Substantia nigra (tissue), 51 donors: ENCODE measurements at places on chromosomes 12 and 14.

DNA sequence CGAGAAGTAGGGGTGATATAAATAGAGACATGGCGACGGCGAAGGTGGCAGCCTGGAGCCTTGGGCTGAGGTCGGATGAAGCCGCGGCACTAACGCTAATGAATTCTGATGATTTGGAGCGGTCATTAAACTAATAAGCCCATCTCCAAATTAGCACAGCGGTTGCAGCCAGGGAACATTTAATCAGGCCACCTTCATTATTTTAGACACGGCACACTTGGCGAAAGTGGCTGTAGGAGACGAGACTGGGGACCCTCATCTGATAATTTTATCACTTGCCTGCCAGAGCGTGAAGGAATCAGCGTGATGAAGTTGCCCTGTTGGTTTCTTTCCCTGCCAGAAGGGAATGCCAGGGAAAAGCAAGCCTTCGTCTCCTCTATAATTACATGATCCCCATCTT, 664.3 kb upstream of the TBX3 start:
- no peak for DNase-seq

DNA sequence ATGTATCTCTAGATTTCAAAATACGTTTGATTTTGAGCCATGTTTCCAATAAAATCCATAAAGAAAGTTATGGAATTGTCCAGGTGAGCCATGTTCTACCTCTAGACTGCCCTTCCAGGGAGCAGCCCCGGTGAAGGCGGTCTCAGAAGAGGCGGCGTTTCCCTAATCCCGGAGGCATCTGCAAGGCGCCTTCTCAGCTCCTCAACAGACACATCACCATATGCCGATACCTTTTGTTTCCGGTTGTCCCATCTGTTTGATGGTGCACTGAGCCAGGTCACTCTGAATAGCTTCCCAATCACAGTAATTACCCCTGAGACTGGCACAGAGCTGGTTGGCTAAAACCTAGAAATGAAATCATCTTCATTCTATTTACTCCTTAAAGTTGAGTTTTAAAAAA, 305.5 kb upstream of the FKBP4 start:
- no peak for DNase-seq

DNA sequence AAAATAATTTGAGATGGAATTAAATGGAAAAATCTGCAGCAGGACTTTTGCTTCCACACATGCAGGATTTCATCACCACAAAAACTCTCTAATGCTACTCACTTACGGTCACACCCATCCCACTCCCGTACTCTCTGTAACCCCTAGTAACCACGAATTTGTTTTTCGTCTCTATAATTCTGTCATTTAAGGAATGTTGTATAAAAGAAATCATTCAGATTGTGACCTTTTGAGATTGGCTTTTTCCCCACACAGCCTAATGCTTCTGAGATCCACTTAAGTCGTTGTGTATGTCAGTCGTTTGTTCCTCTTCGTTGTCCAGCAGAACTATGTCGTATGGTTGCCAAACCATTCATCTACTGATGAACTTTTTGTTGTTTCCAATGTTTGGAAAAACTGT, 19.8 kb upstream of the PZP start:
- no peak for DNase-seq

GRCh38 chr14:63993992-63994391, 141.2 kb downstream of the SYNE2 start:
- DNase-seq = no peak

- DNase-seq = no peak
Measured at GRCh38 chr14:93775744-93776143, 12.5 kb downstream of the PRIMA1 start.

GRCh38 chr12:112734859-112735695, 56.5 kb upstream of the RPH3A start:
- DNase-seq = no peak

- DNase-seq = no peak
Measured at GRCh38 chr12:3644104-3644503, 108.8 kb downstream of the CRACR2A start.

DNA sequence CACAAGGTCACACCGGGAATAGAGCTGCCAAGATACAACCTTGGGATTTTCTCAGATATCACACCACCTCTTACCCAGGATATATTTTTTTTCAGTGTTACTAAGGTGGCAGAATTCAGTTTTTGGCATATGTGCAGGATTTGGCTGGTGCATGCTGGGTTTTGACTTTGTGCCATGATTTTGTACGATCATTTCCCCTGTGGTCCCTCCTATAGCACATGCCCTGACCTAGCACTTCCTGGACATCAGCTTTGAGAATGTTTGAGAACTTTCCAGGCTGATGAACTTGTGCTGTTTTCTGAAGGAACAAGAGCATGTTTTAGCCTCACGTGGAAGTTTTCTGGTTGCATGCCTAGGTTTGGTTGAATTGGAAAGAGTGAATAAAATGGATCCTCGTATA, 11.0 kb upstream of the TBPL2 start:
- DNase-seq = no peak

DNA sequence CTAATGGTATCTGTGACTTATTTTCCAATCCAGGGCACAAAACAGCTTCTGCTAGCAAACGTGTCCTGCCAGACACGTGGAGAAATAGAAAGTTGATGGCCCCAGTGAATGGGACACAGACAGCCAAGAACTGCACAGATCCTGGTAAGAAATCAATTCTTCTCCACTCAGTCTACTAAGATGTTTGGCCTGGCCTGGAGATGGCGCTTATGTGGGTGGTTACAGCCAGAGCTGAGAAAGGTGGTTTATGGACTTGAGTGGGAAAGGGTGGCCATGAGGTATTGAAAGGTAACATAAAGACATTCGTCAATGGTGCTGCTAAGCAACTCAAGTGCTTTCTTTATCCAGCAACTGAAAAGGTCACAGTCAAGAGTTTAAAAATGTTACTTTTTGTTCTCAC, 2.9 kb downstream of the SLC24A4 start:
- DNase-seq = no peak

DNA sequence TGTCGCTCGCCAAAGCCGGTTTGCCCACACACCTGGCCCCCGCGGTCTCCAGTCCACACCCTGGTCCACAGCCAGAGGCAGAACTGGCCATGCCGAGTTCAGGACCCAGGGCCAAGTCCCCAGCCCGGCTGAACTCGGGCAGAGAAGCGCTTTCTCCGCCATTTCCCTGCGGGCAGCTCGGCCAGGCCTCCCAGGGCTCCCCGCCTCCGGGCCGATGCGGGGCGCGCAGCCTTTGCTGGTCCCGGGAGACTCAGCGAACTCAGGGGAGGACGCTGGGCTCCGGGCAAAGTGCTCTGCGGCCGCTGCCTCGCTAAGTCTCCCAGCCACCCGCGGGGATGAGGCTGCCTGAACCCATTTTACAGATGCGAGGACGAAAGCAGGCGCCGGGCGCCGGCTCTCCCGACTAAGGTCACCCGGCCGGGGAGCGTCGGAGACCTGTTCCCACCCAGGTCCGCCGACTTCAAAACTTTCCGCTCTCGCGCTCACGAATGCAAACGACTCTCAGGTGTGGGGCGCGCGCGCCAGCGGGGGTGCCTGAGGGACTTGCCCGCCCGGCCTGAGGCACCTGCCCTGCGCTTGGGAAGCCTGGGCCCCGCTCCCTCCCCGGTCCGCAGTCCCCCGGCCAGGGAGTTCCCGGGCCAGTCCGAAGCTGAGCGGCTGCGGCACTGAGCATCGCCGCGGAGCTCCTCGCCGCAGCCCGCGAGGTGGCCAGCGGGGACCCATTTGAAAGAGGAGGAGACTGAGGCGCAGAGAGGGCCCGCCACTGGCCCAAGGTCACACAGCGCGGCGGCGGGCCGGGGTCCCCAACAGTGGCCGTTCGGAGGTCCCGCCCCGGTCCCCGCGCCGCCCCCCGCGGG, 627 bp downstream of the TESC start:
- DNase-seq = no peak

- DNase-seq = no peak
Measured at GRCh38 chr12:76855271-76855670, 23.5 kb downstream of the CSRP2 start.

DNA sequence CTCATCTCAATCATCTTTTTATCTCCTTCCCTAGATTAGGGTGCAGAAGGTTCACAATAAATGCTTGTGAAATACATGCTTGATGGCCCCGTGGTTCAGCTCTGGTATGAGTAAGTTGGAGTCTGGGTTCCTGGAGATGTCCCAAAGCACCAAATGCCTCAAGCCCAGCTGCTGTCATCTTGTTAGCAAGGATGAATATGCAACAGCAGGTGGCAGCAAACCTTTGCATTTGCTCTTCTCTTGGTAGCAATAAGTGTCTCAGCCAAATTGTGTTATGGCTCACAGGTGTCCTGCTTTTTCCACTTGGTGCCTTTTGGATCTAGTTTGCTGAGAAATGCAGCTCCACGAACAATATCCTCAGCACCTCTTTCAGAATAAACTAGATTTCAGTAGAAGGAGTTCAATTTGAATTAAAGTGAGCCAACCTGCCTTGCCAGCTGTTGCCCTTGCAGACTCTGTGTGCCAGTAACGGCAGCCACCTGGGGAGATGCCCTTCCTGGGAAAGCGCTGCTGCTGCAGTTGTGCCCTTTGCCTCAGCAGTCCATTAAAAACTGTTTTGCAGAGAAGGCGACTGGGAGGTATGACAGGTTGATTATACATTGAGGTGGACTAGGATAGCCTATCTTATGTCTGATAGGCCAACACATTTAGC, 417.3 kb downstream of the SNAPC1 start:
- DNase-seq = peak; percentile 1

DNA sequence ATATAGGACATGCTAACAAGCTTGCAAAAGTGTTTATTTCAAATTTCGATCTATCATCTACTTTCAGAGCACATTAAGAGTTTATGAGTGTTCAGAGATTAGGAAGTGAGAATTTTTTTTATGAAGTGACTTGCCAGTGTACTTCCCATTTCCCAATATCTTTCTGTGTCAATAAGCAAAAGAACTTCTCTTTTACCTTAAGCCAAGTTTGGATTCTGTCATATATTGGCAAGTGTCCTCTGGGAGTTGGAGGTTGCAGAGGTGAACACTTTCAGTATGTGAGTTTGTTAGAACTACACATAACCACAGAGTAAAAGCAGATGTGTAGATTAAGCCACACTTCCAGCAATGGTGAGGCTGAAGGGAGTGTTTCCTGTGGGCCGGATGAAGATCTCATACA, 16.6 kb upstream of the KLRF1 start:
- DNase-seq = no peak

DNA sequence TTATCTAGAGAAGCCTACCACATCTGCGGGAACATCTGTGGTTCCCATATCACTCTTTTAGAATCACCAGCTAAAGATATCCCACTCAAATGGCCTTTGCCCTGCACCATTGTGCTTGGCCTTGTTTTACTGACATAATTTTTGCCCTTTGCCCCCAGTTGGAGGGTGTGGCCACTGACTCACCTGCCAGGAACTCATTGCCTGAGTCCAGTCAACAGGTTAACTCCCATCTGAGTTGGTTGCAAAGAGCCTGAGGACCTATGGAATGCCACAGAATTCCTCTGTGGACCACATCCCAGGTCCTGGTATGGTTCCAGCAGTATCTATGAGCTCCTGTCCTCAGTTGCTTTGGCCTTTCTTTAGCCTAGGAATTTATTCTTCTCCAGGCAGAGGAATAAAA, 55.7 kb upstream of the PTGR2 start:
- DNase-seq = no peak

- no peak for DNase-seq
Measured at GRCh38 chr12:106941481-106942156, 14.1 kb upstream of the TMEM263 start.

DNA sequence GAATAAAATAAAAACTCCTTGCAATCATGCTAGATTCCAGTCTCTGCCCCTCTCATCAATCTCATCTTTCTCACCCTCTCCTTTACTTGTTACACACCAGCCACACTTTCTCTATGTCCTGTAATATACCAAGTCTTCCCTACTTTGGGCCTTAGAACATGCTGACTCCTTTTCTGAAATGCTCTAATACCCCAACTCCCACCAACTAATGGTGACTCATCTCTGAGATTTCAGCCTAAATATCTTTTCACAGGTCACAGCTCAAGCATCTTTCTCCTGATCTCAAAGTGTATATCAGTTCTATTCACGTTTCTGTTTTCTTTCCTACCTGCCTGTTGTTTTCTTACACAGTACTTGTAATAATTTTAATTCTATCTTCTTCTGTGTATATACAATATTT, 378.9 kb upstream of the PRICKLE1 start:
- no peak for DNase-seq

GRCh38 chr14:99233222-99234035, 38.6 kb downstream of the BCL11B start:
- DNase-seq = no peak

GRCh38 chr12:4274396-4275015, 944 bp downstream of the CCND2 start:
- DNase-seq = no peak

GRCh38 chr14:94066089-94066676, 14.8 kb downstream of the DDX24 start:
- DNase-seq = no peak

DNA sequence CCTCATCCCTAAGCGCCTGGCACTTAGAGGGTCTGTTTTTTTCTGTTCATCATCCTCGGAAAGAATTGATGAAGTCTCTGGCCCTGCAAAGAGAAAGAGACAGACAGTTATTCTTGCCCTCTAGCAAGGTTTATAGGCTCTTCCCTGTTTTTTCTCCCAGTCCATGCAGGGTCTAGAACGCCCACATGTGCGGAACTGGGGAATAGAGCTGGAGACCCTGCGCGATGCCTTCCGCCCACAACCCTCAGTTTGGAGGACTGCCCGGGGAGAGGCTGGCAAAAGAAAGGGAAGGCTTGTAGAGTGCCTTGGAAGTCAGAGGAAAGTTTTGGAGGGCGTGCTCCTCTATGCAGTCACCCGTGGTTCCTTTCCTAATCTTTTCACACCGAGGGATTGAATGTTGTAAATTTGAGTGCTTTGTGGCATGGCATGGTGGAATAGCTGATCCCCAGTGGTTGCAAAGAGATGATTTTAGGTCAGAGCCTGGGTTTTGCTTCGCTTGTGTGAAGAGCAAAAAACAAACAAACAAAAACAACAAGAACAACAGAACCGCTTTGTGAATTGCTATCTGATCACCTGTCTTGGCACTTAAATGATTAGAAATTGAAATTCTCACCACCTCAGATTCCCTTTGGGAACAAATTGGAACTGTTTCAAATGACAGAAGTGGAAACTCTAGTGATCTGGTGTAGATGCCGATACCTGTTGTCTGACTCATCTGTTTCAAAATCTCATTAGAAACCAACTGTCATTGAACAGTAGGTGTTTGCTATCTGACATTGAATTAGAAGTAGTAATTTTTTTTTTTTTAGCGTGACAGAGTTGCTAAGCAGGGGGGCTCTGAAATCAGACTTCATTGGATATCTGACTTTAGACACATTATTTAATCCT, 947 bp downstream of the GAS2L3 start:
- no peak for DNase-seq

DNA sequence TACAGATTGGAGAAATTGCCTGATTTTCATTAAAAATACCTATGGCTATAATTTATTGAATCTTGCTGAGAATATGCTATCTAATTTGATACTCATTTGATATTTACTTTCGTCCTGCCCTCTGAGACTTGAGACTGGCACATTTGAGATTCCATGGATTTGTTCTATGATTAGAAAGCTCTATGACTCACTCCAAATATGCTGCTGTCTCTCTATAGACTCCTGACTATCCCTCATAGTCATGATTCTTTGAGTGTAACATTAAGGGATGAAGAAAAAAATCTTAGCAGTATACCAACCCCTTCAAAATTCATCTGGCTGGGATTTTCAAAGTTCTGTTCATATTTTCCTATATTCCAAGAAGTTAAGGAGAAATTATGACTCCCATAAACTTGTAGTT, 191.9 kb downstream of the LRIG3 start:
- no peak for DNase-seq
